Spleen (tissue), 13 donors: ENCODE measurements at places on chromosomes 3 and 15. TPM values are rescaled to one million over a fixed set of nuclear protein-coding genes. Genes with fewer than 3 reads are reported as not detected.

The LRTM1 gene
- 9.3 TPM for total RNA-seq

The ZNF80 gene
- 0.54 TPM for total RNA-seq

The KLHL25 gene
- 4.6 TPM for total RNA-seq

The IL5RA gene
- 0.40 TPM for total RNA-seq

The SIDT1 gene
- 42.9 TPM for total RNA-seq

The FGD5 gene
- 122 TPM for total RNA-seq

DNA sequence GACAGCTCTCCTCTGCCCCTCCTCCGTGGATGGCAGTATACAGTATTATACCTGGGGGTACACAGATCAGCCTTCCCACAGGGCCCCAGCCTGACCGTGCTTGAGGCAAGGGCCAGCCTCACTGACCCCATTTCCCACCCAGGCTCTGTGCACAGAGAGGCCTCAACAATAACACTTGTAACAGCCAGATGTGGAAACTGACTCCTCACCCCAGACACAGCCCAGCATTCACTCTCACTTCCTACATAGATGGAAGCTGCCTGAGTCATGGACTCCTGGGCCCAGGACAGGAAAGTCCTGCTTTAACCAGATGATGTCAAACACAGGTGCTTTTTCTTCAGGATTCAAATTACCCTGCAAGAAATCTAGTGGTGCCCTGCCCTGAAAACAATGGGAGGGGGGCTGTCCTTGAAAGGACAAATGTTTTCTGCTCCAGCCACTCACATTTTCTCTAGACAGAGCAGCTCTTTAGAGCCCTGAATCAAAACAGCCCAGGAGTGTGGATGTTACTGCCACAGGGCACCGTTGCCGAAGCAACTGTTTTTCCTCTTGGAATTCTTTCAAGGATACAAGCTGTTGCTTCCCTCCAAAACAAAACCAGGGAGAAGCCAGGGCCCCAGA is 16.4 kb downstream of the CCDC12 start:
- peaks cover 90% of the 10 kb centered on the region for H3K4me1 ChIP-seq
- no peaks in the 10 kb centered on the region for H3K36me3 ChIP-seq
- peak; percentile 69 for DNase-seq
- no peaks in the 10 kb centered on the region for H3K27me3 ChIP-seq

GRCh38 chr3:14771593-14772497 is 46.9 kb upstream of the FGD5 start:
- no peak overlapping the region for H3K4me3 ChIP-seq
- peak; percentile 55 for DNase-seq
- H3K27me3 ChIP-seq, result no peaks in the 10 kb centered on the region
- no peaks in the 10 kb centered on the region for H3K4me1 ChIP-seq

DNA sequence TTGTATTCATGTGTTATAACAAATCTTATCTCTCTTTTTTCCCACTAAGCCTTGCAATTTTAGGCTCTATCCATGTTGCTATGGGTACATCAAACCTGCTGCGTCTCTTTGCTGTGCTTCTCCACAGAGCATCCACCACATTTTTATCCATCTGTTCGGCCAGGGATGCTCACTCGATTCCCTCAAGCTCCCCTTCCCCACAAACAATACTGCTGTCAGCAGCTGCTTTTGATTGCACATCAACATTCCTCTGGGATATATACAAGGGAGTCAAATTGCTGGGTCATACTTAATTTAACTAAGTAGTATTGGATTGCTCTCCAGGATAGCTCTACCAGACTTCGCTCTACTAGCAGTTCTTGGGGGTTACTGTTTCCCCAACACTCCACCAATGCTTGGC is 36.8 kb downstream of the TMEM108 start:
- H3K4me1 ChIP-seq, result no peaks in the 10 kb centered on the region
- no peak overlapping the region for H3K4me3 ChIP-seq
- no peak overlapping the region for H3K27ac ChIP-seq
- no peaks in the 10 kb centered on the region for H3K27me3 ChIP-seq
- H3K36me3 ChIP-seq, result no peaks in the 10 kb centered on the region

GRCh38 chr3:159861369-159861987 is 127.2 kb upstream of the IL12A start:
- H3K27me3 ChIP-seq, result no peaks in the 10 kb centered on the region
- H3K4me3 ChIP-seq, result no peak overlapping the region
- DNase-seq, result no peak
- no peaks in the 10 kb centered on the region for H3K36me3 ChIP-seq

- H3K36me3 ChIP-seq, result no peaks in the 10 kb centered on the region
- DNase-seq, result no peak
- H3K27ac ChIP-seq, result no peak overlapping the region
- peaks cover 6% of the 10 kb centered on the region for H3K4me1 ChIP-seq
- H3K4me3 ChIP-seq, result no peak overlapping the region
- peaks cover 17% of the 10 kb centered on the region for H3K27me3 ChIP-seq
These were observed 8.8 kb upstream of the NPHP3 start for GRCh38 chr3:132730891-132731580.

- H3K36me3 ChIP-seq, result no peaks in the 10 kb centered on the region
- H3K4me3 ChIP-seq, result no peak overlapping the region
- no peaks in the 10 kb centered on the region for H3K4me1 ChIP-seq
- H3K27me3 ChIP-seq, result no peaks in the 10 kb centered on the region
- no peak for DNase-seq
These were observed 36.9 kb upstream of the CMSS1 start for GRCh38 chr3:99780749-99781148.

DNA sequence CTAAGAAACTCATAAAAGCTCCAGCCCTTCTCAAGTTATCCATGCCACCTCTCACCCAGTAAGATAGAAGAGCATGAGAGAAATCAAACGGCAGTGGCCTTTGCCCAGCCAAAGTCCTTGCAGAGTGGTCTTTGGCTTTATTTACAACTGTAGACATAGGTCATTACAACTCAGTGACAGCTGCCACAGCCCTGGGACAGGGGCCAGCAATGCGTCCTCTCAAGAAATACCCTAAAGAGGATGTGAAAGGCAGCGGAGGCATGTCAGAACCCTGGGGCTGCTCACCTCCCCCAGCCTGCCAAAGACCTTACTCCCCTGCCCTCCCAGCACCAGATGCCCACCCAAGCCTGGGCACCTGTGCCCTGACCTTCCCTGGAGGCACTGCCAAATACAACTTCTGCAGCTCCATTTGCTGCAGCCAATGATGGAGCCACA is 6.3 kb downstream of the ACAA1 start:
- H3K36me3 ChIP-seq, result peaks cover 95% of the 10 kb centered on the region
- no peak overlapping the region for H3K27ac ChIP-seq
- no peaks in the 10 kb centered on the region for H3K27me3 ChIP-seq
- no peak overlapping the region for H3K4me3 ChIP-seq

- no peak overlapping the region for H3K4me3 ChIP-seq
- H3K27me3 ChIP-seq, result no peaks in the 10 kb centered on the region
- no peak for DNase-seq
- H3K4me1 ChIP-seq, result peaks cover 76% of the 10 kb centered on the region
These were observed 57.5 kb downstream of the SNRK start for GRCh38 chr3:43343815-43344214.

DNA sequence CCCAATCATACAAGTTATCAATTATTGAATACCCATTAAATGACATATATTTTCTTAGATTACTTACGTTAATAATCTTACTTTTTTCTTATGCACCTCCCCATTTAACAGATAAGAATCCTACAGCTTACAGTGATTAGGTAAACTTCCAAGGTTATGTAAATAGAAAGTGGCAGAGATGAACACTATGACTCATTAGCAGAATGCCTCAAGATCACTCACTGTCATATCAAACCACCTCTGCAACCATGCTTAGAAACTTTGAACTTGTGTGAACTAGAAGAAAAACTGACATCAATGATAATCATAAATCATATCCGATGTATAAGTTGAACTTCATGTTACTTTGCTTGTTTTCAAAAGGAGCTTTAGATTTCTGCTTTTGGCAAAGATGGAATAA is 911.6 kb upstream of the ARPP21 start:
- H3K4me3 ChIP-seq, result no peak overlapping the region
- H3K27ac ChIP-seq, result no peak overlapping the region
- DNase-seq, result no peak
- H3K27me3 ChIP-seq, result no peaks in the 10 kb centered on the region

DNA sequence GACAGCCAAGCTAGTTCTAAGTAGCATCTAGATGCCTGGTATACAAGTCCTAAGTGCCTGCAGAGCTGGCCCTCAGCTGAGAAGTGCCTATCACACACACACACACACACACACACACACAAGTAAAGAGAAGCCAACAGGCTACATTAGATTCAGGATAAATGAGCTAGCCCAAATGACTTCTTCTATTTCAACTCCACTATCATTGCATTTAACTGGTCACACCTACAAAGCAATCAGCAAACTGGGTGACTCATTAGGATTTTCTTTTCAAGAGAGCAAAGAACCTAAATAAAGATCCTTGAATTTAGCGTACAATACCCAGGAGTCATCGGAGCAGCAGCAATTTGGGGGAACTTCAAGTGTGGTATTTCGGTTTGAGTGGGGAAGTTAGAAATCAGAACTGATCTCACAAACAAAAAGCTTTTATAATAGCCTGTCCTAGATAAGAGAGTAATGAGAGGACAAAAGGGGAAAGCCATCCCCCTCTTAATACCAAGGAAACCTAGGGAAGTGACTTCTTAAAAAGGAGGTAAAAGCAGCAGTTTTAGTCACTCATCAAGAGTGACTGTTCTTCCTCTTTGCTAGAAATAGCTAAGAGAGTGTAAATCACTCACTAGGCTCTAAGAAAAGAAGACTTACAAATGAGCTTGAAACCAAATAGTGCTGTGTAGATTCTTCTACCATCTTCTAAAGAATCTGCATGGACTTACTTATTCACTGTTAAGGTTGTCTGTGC is 112.7 kb downstream of the TNIK start:
- H3K36me3 ChIP-seq, result no peaks in the 10 kb centered on the region
- H3K4me1 ChIP-seq, result peaks cover 18% of the 10 kb centered on the region
- no peak for DNase-seq
- H3K4me3 ChIP-seq, result no peak overlapping the region

DNA sequence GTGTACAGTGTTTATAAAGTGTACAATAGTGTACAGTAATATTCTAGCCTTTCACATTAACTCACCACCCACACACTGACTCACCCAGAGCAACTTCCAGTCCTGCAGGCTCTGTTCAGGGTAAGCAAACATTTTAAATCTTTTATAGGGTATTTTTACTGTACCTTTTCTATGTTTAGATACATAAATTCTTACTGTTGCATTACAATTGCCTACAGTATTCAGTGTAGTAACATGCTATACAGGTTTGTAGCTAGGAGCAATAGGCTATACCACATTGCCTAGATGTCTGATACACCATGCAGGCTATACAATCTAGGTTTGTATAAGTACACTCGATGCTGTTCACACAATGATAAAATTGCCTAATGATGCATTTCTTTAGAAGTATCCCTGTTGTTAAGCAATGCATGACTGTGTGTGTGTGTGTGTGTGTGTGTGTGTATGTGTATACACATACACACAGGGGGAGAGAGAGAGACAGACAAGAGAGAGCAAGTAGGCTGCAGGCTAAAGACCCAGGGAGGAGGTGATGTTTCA is 72.5 kb upstream of the PRR23C start:
- H3K27me3 ChIP-seq, result peaks cover 2% of the 10 kb centered on the region
- H3K36me3 ChIP-seq, result no peaks in the 10 kb centered on the region
- H3K4me3 ChIP-seq, result no peak overlapping the region
- H3K4me1 ChIP-seq, result peaks cover 6% of the 10 kb centered on the region

DNA sequence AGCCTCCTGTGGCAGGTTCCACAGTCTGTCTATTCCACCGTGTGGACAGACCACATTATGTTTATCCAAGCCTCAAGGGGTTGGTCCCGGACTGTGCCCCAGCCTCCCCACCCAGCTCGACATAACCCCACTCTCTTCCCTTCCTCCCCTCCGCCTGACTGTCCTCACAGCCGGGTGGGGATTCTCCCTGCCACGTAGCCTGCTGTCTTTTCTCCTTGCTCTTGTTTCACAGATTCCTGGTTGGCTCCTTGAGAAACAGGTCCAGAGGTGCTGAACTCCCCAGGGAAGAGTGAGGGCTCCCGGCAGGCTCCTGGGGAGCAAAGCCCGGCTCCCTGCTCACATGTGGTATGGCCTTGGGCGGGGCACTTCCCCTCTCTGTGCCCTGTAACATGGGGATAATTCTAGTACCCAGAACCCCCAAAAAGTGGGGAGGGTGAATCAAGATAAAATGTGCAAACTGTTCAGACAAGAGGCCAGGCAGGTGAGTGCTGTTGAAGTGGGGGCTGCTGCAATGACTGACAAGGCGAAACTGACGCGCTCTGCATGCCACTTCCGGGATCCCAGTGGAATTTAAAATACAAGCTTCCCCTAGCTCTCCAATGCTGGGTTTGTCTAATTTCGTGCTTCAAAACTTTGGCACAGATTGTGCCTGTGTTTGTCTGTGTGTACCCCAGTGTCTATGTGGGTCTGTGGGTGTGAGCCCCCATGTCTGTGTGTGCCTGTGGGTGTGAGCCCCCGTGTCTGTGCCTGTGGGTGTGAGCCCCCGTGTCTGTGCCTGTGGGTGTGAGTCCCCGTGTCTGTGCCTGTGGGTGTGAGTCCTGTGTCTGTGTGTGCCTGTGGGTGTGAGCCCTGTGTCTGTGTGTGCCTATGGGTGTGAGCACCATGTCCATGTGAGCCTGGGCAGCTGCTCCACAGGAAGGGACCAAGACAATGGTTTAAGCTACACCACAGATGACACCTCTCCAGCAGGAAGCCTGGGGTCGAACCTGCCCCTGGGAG is 160.6 kb upstream of the IQSEC1 start:
- no peaks in the 10 kb centered on the region for H3K36me3 ChIP-seq
- H3K27ac ChIP-seq, result no peak overlapping the region
- H3K27me3 ChIP-seq, result peaks cover 15% of the 10 kb centered on the region
- no peak for DNase-seq

DNA sequence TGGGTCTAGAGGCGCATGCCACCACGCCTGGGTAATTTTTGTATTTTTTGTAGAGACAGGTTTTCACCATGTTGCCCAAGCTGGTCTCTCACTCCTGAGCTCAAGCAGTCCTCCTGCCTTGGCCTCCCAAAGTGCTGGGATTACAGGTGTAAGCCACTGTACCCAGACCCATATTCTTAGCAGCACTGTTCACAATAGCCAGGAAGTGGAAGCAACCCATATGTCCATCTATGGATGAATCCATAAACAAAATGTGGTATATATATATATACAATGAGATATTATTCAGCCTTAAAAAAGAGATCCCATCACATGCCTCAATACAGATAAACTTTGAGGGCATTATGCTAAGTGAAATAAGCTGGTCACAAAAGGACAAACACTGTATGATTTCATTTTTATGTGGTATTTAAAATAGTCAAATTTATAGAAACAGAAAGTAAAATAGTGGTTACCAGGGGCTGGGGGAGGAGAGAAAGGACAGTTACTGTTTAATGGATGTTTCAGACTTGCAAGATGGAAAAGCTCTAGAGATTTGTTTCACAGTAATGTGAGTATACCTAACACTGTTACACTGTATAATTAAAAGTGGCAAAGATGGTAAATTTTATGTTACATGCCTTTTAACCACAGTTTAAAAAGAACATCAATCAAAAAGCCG is 35.7 kb upstream of the GRAMD1C start:
- H3K27me3 ChIP-seq, result no peaks in the 10 kb centered on the region
- no peak for DNase-seq
- no peaks in the 10 kb centered on the region for H3K4me1 ChIP-seq
- peaks cover 100% of the 10 kb centered on the region for H3K36me3 ChIP-seq
- H3K27ac ChIP-seq, result no peak overlapping the region
- no peak overlapping the region for H3K4me3 ChIP-seq

GRCh38 chr3:53079147-53079546 is 33.3 kb upstream of the SFMBT1 start:
- H3K4me3 ChIP-seq, result no peak overlapping the region
- DNase-seq, result peak; percentile 41
- no peaks in the 10 kb centered on the region for H3K4me1 ChIP-seq

- H3K27me3 ChIP-seq, result no peaks in the 10 kb centered on the region
- no peaks in the 10 kb centered on the region for H3K4me1 ChIP-seq
- no peak overlapping the region for H3K27ac ChIP-seq
- DNase-seq, result no peak
These were observed 65.8 kb downstream of the DTWD1 start for GRCh38 chr15:49686599-49686998.
